Stimulated activated CD4-positive, alpha-beta T cell treated with anti-CD3 and anti-CD28 coated beads, TNF-alpha, amount 100 ng/mL, for 24 hours (primary cell): ENCODE measurements at places on chromosomes 3 and 15.

- DNase-seq, result no peak
Measured at GRCh38 chr15:26926081-26926480, 44.9 kb upstream of the GABRG3 start.

GRCh38 chr3:176954517-176954916 is 242.8 kb downstream of the TBL1XR1 start:
- DNase-seq, result no peak

DNA sequence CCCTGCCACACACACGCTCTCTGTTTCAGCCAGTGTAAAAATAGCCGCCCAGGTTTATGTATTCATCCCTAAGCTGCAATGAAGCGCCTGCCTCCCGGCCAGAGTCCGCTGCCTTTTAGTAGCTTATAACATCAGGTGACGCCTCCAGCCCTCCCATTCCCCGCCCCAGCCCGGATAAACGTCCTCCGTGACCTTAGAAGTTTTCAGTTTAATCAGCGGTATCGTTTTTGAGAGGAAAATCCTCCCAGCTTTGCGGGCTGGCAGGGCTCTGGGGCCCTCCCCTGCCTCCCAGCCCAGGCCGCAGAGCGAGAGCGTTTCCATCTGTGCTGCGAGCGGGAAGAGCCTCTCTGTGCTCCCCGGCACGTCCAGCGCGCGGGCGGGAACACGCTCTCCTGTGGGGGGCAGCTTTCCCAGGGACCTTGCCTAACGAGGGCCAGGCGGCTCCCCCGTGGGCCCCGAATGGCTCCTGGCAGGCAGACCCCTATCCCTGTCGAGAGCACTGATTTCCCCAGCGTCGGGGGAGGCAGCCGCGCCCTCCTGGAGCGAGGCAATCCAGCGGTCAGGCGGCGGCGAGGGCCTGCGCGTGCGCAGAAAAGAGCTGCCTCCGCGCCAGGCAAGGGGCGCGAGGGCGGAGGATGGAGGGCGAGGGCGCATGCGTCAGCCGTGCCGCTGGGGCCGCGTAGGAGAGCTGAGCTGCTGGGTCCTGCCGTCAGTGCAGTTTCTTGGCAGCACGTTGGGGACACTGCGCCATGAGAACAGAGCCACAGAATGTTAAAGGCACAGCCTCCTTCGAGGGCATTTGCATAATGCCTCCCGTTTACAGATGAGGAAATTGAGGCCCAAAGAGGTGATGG is 71.1 kb downstream of the CCNL1 start:
- peak; percentile 93 for DNase-seq

DNA sequence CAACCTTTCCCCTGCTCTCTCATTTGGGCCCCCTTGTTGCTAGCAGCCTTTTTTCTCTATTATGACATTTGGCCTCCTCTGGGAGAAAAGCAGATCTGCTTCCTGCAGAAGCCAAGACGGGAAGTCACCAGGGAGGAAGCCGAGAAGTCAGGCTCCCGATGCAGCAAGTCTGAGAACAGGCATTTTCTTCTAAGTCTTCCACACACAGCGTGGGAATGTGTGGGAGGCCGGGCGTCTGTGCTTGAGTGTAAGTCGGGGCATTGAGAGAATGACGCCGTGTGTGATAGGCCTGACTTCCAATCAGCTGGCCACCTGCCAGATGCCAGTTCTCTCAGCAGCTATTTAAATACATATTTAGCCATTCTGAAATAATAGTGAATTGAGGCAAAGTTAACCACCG is 75.8 kb upstream of the FAM98B start:
- no peak for DNase-seq

DNA sequence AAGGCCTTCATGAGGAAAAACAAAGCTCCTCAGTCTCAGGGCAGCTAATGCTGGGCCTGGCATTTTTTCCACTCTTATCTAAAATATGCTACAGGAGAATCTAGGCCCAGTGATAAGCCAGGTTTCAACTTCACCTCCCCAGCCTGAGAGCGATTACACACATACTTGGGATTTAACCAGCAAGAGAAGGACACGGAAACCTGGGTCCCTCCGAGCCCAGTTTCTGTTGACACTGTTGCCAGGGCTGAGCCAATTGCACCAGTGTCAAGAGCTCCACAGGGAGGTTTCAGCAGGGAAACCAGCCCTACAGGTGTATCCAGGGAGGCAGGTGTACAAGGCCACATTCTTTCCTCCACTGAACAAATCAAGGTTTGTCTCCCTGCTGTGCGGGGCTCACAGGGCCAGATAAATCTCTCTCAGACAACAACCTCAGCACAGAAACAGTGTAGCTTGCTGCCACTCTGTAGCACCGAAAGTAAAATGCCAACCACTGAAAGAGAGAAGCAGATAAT is 85.4 kb downstream of the MAGI1 start:
- DNase-seq, result no peak

DNA sequence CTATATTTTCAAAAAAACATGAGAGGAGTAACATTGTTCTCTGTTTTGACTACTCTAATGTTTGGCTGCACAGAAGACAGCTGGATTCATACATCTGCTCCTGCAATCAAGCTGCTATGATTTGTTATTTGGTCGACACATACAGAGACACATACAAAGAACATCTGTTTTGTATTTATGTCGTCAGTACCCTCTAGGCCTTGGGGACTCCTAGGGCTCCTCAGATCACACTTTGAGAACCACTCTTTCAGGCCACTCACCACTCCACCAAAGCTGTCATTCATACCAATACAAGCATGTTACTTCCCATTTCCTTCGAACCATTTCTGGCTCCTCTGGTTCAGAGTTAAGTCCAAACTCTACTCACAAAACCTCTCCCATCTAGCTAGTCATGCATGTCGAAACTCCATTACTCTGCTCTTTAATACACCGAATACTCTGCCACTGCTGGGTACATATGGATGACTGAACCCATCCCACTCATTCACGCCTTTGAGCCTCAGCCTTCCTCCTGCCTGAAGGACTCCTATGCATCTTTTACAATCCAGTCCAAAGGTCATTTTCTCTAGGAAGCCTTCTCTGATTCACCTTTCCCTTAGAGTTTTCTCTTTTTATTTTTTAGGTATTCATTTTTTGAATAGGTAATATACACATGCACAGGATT is 102.9 kb upstream of the ARHGEF3 start:
- DNase-seq, result no peak

DNA sequence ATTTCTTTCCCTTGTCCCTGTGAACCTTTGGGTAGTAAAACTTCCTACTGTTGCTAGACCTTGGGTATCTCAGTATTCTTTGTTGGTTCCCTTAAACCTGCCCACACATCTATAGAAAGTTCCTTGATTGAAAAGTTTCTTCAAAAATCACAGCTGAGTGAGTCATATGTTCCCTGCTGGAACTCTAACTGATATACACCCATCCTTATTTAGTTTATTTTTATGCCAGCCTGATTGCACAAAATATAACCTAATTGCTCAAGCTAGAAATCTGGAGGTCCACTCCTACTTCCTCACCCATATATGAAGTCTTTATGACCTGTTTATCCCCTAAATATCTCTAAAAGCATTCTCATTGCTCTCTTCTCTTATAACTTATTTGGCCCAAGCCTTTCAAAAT is 13.7 kb upstream of the GJD2 start:
- DNase-seq, result no peak

DNA sequence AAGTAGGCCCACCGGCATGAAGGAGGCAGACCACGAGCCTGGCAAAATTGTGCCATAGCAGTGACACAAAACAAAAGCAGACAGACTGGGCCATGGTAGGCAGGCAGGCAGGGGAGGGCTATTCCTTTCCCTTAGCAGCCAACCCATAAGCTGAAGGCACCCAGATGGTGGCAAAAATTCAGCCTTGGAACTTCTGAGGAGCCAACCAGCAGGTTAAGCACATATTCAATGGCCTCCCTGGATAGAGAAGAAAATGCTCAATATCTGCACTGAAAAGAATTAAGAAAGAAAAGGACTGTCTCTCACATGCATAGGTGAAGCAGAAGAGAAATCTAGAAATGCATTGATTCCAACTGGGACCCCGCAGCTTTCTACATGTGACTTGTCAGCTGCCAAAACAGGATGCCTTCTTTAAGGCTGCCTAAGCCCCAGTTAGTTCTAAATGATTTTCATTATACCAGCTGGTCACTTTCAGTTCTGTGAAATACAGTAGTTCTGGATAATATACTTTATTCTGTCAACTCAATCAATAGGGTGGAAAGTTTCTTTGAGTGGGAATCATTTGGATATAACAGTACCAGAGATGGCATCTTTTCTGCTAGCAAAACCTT is 2.7 kb downstream of the PRICKLE2 start:
- no peak for DNase-seq

DNA sequence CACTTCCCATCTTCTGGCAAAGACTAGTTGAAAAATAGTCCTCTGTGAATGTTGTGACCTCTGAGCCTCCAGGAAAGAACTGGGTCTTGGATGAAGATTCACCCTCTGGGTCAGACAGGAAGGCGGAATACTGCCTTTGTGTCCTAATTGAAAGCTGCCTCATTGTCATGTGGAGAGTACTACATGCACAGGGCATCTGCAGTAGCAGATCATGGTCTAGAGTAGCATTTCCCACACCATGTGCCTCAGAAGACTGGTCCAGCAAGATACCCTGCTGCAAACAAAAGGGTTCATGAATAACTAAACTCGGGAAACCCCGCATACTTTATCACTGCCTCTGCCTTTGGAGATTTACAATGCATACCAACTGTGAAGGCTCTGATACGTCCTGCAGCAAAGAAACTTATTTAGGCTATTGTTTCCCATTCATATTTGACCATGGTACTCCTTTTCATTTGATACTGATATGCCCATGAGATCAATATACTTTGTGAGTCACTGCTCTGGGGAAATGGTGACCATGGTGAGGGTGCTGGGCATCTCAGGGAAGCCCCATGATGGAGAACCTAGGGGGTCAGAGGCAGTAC is 22.7 kb downstream of the IRAK2 start:
- DNase-seq, result no peak

GRCh38 chr3:185896636-185897035 is 41.2 kb downstream of the TRA2B start:
- no peak for DNase-seq

DNA sequence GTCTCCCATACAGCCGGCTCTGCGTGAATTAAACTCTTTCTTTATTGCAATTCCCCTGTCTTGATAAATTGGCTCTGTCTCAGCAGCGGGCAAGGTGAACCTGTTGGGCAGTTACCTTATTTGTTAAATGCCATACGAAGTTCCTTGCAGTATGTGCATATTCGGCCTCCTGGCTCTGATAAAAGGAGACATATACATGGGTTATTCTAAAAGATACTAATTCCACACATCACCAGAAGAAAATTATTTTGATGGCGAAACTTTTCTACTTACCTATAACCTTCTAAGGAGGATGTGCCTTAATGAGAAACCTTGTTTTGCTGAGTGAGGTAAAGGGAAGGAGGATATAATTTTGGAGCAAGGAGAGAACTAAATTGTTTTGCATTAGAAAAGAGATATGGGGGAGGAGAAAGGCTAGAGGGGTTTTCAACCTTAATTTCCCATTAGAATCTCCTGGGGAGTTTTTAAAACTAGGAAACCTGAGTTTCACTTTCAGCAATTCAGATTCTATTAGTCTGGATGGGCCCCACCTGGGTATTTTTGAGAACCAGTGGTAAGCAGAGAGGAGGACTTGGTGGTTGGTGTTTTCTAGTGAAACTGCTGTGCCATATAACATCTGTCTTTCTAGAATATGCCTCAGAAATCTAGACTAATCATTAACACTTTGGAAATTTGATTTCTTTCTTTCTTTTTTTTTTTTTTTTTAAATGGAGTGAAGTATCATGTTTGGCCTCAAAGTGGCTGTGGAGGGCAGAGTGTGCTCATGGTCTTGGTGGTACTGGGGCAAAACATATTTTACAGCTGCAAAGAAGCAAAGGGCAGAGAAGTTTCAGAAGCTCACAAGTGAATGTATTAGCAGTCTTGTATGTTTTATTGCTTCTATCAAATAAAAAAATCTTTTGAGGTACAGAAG is 23.0 kb downstream of the NANOGP8 start:
- no peak for DNase-seq

GRCh38 chr15:78077053-78077870 is at the start of gene TBC1D2B:
Gene TBC1D2B (minus strand): TSS chr15:78077711. CDS start chr15:78077652, 59 bp downstream.
- DNase-seq, result peak; percentile 53

DNA sequence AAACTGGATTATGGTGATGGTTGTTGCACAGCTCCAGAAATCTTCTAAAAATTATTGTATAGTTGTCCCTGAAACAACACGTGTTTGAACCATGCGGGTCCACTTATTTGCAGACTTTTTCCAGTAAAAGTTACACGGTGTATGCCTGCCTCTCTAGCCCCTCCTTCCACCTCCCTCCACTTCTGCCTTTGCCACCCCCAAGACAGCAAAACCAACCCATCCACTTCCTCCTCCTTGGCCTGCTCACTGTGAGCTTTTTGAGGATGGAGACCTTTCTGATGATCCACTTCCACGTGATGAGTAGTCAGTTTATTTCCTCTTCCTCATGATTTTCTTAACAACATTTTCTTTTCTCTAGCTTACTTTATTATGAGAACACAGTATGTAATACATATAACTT is 5.4 kb downstream of the CYFIP1 start:
- no peak for DNase-seq

DNA sequence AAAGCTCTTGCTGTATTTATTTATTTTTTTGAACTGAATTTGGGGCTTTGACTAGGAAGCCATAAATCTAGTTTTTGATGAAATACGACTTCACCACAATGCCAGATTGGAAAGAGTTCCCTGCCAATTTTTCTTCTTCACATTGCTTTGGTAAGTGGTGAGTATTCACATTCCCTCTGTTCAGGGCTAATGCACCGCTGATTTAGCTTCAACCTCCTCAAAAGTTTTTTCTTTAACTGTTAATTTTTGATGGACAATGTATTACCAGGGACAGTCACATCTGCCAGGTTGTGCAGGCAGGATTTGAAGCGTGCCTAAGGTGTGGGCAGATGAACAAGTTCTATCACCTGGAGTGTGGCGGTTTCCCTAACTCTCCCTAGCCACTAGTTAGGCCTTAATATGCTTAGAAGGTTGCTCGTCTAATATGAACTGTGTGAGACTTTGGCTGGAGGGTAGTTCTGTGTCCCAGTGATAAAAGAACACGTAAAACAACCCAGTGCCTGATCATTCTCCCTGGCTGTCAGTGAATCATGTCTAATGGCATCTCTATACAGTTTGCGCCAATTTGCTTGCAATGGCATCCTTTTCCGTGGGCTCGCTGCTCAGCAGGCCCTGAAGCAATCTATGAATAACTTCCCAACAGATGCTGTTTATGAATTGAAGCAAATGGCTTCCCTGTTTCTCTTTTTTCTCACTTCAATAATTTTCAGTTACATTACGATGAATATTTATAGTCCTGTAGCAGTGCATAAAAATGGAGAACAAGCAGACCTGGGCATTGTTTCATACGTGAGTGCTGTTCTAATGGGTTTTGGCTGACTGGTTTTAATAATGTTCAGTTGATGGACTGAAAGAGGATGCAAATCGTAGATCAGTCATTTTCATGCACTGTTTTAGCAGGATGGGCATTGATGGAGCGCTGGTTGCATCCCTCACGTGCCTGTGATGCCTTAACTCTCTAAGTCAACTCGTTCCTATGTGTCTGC is 243.2 kb upstream of the SUCLG2 start:
- no peak for DNase-seq

- no peak for DNase-seq
Measured at GRCh38 chr3:107421170-107421792, 44.0 kb downstream of the CCDC54 start.

DNA sequence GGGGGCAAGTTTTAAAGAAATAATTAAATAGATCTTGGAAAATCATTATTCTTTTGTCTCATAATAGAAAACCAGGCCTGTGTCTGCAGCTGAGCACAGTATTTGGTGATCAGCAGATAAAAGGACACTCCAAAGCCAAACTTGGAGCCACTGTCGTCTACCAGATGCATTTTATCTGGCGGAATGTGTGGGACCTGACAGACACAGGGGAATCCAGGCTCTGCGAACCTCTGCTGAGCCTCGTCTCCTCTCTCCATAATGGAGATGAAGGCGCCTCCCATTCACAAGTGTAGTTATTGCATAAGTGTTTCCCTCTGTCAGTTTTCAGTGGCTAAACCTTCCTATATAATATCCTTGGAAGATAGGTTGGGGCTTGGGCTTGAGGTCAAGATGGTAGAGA is 42.1 kb downstream of the EEFSEC start:
- DNase-seq, result no peak
